ENCODE measurements at places on chromosomes 13 and 19. TPM values are rescaled to one million over a fixed set of nuclear protein-coding genes. Genes with fewer than 3 reads are reported as not detected.
A peak's percentile ranks its signal among the peaks of the same experiment; 100 is the strongest.

DNA sequence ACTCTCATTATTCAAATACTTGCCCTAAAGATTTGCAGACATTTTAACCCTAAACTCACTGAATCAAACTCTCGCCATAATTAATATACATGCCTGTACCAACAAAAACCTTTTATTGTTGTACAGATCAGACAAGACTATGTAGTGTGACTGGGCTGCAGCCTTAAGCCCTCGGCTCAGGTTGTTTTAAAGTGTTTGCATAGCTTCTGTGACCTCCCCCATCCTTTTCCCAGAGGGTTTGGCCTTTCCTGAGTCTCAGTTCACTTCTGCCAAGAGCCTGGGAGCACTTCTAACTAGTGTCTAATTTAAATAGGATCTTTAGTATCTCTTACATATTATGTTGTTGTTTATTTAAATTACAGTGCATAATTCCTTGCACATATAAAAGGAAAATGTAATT, 158.2 kb downstream of the HS6ST3 start:
- no peak for DNase-seq

VSTM1 gene
- not detected for total RNA-seq

DNA sequence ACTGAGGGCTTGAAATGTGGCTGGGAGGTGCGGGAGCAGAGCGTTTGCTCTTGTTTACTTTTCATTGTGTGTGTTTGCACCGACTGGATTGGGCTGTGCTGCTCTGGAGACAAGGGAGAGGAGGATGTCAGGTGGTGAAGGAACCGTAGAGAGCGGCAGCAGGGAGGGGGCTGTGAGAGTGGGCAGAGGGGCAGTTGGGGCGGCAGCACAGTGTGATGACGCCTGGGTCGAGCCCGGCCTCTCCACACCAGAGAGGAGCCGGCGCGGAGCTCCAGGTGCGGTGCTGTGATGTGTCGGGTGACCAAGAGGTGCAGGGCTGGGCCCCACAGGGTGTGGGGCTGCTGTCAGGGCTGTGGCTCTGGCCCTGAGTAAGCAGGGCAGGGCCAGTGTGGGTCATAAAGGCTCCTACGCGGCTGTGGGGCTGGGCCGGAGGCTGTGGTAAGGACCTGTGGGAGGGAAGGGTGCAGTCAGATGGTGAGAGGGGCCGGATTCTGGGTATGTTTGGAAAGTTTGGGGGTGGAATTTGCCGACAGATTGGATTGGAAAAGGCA, 10.5 kb downstream of the NAXD start:
- DNase-seq: no peak

GRCh38 chr19:39052243-39052746, 19.9 kb upstream of the FBXO27 start:
- DNase-seq: peak; percentile 70

DNA sequence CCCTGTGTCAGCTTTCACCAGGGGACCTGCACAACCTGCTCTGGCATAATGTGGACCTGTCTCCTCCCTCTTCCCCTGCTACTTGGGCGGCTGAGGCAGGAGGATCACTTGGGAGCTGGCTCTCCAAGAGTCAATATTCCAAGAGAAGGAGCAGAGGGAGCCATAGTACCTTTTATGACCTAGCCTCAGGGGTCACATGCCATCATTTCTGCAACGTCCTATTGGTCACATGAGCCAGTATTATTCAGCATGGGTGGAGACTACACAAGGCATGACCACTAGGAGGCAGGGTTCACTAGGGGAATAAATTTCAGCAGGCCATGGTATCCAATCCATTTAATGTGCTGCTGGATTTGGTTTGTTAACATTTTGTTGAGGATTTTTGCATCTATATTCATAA, 12.0 kb upstream of the SHFL start:
- no peak for DNase-seq

DNA sequence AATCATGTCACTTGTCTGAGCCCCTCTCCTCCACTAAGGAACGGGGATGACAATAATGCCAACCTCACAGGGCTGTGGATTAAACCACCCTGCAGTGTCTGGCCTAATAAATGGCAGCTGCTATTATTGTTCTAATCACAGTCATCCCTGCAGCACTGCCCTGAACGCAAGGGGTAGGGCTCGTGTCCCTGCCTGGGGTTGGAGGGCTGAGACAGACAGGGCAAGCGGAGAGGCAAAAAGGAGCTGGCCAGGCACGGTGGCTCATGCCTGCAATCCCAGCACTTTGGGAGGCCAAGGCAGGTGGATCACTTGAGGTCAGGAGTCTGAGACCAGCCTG, 10.2 kb upstream of the KPTN start:
- DNase-seq: no peak

DNA sequence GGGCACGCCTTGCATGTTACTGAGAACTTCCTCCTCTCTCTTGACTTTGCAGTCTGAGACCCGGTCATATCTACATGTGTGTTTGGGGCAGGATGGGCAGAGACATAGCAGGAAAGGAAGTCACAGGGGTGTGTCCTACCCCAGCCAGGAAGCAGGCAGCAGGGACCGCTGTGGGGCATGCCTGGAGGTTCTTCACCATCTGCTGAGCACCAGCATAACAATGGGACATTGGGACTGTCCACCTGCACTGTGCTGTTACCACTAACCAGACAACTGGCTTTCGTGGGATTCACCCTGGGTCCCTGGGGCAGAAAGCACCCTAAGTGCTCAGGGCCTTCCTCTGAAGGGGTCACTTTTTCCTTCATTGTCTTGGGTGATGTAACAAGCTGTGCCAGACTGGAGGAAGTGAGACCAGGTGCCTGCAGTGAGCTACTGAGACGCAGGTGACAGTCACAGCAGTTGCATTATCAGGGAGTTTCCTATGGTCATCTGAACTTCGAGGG, 2.6 kb upstream of the HAUS5 start:
- DNase-seq: no peak

GRCh38 chr19:40831502-40832430, 18.5 kb downstream of the CYP2A6 start:
- peak; percentile 90 for DNase-seq

DNA sequence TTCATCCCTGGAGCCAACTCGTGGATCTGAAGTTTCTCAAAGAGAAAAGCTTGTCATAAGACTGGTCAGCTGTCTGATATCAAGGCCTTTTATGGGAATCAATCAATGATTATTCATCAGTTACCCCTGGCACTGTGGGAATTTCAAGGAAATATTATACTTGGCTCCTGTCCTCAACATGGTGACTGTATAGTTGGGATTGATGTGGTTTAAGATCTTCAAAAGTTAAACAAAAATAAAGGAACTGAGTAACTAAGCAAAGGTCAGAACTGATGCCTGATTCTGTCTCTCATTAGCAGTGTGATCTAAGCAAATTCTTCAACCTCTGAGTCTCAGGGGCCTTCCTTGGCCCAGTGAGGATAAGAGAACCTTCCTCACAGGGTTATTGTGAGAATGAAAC, 22.2 kb upstream of the SERPINE3 start:
- peak; percentile 56 for DNase-seq

DNA sequence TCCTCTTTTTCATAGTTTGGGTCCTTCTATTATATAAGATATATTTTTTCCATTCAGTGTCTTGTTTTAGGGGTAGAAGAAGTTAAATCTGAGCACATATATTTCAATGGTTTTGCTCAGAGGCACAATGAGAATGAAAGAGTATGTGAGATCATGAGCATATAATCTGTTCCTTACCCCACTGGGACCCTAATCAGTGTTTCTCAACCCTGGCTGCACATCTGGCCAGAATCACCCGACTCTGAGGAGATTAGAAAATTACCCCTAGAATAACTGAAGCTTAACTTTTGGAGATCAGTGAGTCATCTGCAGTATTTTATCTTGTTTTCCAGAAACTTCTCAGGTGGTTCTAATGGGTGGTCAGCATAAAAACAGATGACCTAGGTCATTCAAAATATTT, 782 bp downstream of the CYSLTR2 start:
- DNase-seq: no peak

- DNase-seq: no peak
Observed at GRCh38 chr19:2201473-2202148, 34.5 kb downstream of the PLEKHJ1 start.

DNA sequence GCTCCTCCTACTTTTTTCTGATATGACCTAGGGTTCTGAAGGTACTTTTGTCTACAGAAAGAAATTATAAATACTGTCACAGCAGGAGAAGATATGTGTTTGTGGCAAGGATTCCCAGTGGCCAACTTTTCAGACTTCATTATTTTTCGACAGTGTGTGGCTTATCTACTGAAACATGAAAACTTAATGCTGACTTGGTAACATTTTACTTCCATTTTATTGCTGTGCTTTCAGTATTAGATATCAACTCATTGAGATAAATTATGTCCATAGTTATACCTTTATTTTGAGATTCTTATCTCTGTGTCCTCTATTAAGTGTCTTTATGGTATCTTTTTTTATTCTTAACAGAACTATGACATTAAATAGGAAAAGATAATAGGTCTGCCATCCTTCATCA, 700.0 kb downstream of the PCDH9 start:
- no peak for DNase-seq

GRCh38 chr13:37209621-37210580, 104.4 kb upstream of the CSNK1A1L start:
- no peak for DNase-seq

SLC6A16 gene
- total RNA-seq: not detected

NLRP5 gene
- total RNA-seq: 4.9 TPM

TNFSF9 gene
- total RNA-seq: 12.0 TPM

DNA sequence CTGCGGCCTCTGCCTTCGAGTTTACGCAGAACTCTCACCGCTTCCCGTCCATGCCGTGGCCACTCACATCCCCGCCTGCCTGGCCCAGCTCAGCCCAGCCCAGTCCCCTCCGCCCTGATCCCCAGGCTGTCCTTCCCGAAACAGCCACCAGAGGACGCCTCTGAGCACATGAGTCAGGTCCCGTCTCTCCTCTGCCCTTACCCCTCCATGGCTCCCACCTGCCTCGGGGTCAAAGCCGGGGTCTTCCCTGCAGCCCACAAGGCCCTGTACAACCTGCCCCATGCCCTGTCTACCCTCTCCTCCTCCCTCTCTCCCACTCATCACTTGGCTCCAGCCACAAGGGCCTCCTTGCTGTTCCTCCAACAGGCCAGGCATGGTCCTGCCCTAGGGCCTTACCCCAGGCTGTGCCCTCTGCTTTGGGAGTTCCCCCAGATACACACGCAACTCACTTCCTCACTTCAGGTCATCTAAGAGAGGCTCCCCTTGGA, 8.1 kb upstream of the SEMA6B start:
- DNase-seq: peak; percentile 83

DNA sequence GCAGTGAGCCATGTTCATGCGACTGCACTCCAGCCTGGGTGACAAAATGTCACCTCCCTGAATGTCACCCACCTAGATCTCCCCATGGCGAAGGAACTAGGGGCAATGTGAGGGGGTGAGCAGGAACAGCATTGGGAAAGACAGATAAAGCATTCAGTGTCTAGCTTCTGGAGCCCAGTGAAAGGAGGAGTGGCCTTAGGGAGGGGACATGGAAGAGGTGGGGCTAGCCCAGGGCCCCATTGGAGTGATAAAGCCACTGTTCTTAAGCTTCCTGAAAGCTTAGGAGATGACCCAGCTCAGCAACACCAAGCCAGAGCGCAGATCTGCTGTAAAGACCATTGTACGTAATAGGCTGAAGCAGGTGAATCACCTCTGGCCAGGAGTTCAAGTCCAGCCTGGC, 13.0 kb upstream of the KCNN1 start:
- no peak for DNase-seq

DNA sequence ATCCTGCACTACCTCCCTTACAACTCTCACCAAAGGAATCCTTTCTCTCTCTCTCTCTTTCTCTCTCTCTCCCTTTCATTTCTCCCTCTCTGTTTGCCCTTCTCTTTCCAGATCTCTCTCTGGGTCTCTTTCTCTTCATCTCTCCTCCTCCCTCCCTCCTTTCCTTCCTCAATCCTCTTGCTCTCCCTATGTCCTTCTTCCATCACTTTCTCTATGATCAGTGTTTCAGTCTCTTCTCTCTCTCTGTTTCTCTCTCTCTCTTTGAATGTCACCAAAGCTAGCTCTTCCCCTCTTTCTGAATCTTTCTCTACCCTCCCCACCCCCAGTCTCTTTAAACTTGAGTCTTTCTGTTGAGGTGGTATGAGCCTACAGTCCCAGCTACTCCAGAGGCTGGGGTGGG, 19.8 kb upstream of the KLK4 start:
- DNase-seq: no peak

GRCh38 chr13:95470574-95471366, 81.8 kb upstream of the CLDN10 start:
- DNase-seq: no peak

DNA sequence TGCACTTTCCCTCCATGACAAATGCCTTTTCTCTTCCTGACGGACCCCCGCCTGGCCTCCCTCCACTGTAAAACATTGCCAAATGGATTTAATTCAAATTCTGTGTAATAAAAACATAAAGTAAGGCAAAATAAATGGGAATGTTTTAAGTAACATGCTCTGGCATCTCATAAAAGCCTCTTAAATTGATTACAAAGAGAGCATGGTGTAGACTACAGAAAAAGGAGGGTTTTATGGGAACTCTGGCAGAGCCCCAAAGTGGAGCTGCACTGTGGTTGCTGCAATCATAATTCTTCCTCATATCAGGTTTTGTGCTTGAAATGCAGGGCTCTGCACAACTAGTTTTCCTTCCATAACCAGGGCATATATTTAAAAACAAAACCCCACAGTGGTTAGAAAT, 44.3 kb upstream of the SIAH3 start:
- DNase-seq: no peak

DNA sequence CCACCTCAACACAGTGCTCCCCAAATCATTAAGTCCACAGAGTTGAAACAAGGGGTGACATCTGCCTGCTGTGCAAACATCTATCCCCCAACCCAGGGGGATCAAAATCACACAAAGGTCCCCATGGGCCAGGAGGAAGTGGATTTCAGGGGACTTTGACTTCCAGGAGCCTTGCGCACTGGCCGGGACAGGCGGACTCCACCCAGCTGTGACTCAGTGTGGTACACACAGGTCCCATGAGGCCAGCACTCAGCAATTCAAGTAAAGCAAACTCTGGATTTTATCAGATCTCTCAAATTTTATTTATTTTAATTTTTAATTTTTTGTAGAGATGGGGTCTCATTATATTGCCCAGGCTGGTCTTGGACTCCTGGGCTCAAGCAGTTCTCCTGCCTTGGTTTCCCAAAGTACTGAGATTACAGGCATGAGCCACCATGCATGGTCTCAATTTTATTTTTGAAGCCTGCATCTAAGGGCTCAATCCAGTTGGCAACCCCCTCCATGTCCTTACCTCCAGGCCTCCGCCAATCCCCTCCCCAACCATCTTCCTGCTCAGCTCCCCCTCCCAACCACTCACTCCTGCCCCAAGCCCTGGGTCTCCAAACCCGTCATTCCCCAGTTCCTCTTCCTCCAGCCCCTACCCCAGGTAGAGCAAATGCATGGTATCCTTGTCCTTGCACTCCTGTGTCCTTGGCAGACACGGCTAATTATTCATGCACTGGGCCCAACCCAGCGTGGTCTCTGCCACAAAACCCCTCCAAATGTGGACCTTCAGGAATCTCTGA, 18.2 kb downstream of the ARHGAP33 start:
- DNase-seq: peak; percentile 41

- DNase-seq: no peak
Observed at GRCh38 chr13:107209824-107210722, 642.1 kb upstream of the ARGLU1 start.

IZUMO2 gene
- total RNA-seq: not detected

GRCh38 chr13:52885141-52885540, 36.7 kb upstream of the PCDH8 start:
- DNase-seq: no peak

- DNase-seq: peak; percentile 74
Observed at GRCh38 chr13:25901460-25902376, 150.1 kb downstream of the SHISA2 start.

ZNF320 gene
- total RNA-seq: 10.5 TPM

Measured in Daoy (cell line).